ENCODE measurements at places on chromosomes 5 and 9.

DNA sequence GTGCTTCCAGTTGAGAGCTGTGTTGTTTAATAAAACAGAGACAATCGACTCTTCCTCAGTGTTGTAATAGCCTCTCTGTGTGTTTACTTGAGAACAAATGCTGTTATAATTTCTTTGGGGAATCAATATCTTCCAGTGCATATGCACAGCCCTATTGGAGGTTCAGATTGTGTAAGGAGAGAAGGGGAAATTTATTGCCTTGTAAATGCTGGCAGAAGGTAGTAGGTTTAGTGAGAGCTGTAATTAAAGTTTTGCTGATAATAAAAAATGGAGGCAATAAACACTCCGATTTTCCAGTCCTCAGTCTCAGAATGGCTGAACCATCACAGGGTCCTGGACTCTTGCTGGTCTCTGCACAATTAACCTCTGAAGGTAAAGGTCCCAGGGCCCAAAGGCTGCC, 128.3 kb downstream of the C5orf15 start:
- DNase-seq, result no peak

DNA sequence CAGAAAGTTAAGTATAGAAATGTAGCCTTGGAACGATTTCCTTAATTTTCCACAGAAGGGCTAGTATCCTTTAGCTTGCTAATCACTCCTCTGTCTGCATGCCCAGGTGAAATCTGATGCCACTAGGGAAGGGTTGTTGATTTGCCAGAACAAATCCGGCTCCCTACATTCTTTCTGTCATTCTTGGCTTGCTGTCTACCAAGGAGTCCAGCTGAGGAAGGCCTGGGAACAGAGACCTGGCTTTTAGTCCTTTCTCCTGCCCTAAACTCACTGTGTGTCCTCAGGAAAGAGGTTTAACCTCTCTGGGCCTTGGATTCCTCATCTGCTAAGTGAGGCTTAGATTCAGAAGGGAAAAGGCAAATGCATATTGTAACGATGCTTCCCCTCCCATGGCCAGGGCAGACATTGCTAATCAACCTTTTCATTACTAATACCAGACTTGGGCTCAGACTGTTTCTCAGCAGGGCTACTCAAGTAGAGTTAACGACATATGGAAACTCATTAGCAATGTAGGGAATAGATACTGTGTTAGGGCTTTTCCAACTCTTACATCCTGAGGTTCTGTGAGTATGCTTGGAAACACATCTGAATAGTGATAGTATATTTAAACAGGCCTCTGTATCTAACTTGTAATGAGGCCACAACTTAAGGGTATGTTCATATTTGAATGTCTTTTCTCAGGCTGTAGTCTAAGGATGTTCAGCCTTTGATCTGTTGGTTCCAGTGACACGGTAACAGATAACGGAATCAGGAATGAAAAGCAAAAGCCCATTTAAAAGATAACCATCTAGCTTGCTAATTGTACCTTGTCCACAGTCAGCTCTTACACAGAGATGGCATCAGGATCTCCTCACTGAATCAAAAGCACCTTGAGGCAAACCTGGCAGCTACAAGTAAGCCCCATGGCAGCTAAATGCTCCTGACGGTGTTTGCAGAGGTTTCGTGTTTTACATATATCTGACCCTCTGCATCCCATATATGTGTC, 4.1 kb downstream of the GALNT10 start:
- no peak for DNase-seq

DNA sequence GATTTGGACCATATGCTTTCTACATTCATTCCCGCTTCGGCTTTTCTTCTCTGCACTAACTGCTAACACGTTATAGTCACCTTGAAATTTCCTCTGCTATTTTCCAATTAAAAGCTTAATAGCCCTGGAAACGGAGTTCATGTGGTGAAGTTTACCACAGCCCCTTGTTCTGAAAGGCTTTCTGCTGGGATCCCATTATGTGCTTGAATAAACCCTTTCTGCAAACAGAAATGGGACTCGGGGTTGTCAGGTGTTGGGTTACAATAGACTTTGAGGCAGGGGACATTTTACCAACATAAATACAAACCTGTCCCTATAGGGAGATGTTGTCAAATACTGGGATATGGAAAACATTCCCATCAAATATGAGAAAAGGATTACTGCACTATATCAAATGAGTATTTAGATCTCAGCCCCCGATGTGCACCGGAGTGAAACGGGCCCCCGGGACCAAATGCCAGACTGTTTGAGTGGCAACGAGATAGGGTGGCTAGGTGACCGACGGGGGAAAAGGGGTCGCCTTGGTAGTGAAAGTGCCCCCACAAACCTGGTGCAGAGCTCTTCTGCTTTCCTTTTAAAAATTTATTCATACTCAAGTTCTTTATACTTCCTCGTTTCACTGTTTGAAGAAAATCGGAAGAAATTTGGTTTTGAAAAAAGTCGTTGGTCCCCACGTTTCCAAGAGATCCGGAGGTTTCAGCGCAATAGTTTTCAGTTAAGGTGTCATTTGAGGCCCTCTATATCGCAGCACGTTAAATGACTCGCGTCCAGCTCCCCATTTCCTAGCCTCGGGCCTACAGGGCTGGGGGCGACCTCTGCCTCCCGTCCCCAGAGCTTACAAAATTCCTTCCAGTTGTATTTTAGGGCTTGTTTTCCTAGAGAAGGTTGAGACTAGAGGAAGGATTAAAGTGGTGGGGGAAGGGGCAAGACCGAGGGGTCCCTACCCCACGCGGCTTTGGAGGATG, 2.1 kb upstream of the DMRT3 start:
- DNase-seq, result no peak

DNA sequence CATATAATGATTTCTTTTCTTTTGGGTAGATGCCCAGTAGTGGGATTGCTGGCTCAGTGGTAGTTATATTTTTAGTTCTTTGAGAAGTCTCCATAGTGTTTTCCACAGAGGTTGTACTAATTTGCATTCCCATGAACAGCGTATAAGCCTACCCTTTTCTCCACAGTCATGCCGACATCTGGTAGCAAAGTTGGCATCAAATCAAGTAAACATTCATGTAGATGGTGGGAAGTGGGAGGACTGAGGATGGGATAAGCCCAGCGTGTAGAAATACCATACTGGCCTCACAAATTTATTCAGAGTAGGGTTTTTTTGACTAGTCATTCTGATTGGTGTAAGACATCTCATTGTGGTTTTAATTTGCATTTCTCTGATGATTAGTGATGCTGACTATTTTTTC, 115.4 kb downstream of the EGFLAM start:
- DNase-seq, result no peak

DNA sequence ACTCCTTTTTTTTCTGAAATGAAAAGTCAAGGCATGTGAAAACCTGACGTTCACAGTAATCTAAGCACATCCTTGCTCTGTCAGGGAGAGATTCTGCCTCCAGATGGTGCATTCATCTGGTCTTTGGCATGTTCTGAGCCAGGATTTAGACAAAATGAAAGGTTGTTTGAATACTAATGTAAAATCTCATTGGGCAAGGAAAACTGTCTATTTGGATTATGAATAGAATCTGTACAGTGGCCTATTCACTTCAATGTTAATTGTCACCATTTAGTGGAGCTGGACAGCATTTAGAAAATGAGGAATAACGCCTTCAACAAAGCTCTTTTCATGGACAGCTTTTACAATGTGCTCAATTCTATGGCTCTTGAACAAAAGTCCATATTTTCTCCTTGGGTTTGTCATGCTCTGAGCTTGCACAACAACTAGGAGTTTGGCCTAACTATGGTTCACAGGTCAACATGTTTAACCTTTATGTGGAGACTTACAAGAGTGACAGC, 28.9 kb downstream of the ARHGEF28 start:
- no peak for DNase-seq

GRCh38 chr5:43006424-43007202, 33.5 kb downstream of the ANXA2R start:
- DNase-seq, result no peak

GRCh38 chr5:180519098-180519497, 24.9 kb downstream of the CNOT6 start:
- no peak for DNase-seq

DNA sequence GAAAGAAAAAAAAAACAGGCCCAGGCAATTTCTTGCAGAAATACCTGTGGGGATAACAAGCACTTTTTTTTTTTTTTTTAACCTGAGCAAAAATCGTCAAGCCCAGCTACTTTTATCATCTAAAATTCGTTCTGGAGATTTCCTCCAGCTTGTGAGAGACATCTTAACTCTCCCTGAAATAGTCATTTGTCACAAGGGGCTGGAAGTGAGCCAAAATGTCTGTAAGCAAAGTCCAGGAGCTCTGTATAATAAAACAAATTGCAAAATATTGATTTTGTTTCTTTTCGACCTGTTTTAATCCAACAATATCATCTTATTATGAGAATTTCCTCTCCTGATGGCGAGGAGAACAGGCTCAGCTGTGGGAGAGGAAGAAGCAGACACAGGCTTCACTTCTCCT, 168.4 kb downstream of the TTLL11 start:
- no peak for DNase-seq

GRCh38 chr5:21649969-21650368, 1203.2 kb downstream of the CDH12 start:
- DNase-seq, result no peak

GRCh38 chr5:38134810-38135209, 123.5 kb upstream of the EGFLAM start:
- no peak for DNase-seq

DNA sequence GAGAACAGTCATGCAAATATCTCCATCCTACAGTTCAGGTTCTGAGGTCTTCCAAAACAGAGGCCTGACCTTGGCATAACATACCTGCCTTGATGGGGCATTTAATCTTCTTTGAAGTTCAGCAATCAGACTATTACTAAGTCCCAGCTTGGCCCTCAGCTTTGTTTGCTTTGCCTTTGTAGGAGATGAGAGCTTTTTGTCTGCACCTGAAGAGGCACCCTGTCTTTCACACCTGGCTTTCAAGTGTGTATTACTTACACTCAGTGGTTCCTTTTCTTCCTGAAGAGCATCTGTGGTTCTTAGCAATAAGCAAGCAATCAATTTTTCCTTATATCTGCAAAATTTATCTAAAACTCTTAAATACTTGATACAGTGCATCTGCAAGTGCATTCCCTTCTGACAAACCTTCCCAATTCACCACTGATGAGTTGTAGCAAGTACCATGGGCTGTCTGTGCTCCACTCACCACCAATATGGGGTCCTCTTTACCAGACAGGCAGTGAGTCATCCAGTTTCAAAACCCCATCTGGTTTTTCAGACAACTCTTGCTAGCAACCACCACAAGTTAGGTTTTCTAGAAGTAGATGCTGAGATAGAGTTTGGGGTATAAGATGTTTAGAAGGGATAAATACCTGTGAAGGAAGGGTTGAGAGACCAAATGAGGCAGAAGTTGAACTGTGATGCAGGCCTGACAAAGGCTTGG, 100.2 kb downstream of the HINT1 start:
- no peak for DNase-seq

- no peak for DNase-seq
Measured at GRCh38 chr5:132779961-132780360, 2.9 kb upstream of the SEPTIN8 start.

- DNase-seq, result no peak
Measured at GRCh38 chr5:168974082-168974481, 326.9 kb downstream of the SLIT3 start.

DNA sequence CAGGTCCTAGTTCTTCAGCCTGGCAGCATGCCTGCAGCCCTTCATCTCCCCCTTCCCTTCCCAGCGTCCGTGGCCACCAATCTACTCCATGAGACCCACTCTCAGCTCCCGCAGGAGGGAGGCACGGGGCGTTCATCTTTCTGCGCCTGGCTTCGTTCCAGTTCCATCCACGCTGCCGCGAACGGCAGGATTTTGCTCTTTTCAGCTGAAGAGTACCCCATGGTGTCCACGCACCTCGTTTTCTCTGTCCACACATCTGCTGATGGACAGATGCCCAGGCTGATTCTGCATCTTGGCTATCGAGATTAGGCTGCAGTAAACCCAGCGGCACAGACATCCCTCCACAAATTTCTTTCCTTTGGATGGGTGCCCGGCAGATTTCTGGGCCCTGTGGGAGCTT, 30.5 kb upstream of the NKD2 start:
- no peak for DNase-seq

GRCh38 chr9:21266733-21267484, 27.1 kb upstream of the IFNA14 start:
- DNase-seq, result no peak

GRCh38 chr9:113695440-113695851, 180.7 kb upstream of the ZNF618 start:
- DNase-seq, result no peak

GRCh38 chr5:54195701-54196100, 114.7 kb downstream of the ARL15 start:
- DNase-seq, result no peak

- DNase-seq, result no peak
Measured at GRCh38 chr5:14801792-14802191, 69.8 kb downstream of the ANKH start.

- no peak for DNase-seq
Measured at GRCh38 chr5:106875591-106876297, 795.0 kb downstream of the EFNA5 start.

DNA sequence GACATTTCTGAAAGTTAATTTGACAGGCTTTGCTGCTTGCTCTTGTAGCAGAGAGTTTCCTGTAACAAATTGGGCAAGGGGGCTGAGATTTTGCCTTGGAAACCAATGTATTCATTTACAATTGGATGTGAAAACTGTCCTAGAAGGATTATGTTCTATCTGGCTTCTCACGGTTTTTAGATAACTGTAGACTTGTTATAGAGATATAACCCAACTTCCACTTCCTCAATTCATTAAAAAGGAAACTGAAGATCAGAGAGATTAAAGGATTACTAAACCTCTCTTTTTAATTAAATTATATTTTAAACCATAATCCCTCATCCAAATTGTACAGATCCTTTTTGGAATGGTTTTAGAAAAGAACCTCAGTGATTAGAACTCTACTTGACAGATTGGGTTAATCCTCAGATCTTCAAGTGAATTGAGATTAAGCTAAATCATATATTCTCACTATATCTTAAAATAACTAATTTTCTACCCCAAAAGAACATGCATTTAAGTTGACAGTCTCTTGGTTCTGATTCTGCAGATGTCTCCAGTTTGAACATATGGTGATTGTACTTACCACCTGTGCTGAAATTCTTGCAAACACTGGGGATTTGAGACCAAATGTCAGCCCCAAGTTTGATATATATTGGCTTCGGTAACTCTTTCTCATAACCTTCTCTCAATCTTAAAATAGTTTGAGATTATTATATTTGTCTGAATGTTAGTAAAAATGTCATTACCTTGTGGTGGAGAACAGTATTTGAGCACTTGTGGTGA, 130.1 kb upstream of the C9orf72 start:
- DNase-seq, result no peak

GRCh38 chr5:72525816-72526215, 18.6 kb upstream of the ZNF366 start:
- DNase-seq, result no peak

Measured in GM18507 (cell line).